Foreskin fibroblast (primary cell): ENCODE measurements at places on chromosomes 6 and 20.
A peak's percentile ranks its signal among the peaks of the same experiment; 100 is the strongest.

- DNase-seq: no peak
These were observed 255.6 kb downstream of the KHDC1L start for GRCh38 chr6:72969666-72970065.

GRCh38 chr20:44897133-44897532 lies 11.6 kb downstream of the YWHAB start:
- no peak for DNase-seq

DNA sequence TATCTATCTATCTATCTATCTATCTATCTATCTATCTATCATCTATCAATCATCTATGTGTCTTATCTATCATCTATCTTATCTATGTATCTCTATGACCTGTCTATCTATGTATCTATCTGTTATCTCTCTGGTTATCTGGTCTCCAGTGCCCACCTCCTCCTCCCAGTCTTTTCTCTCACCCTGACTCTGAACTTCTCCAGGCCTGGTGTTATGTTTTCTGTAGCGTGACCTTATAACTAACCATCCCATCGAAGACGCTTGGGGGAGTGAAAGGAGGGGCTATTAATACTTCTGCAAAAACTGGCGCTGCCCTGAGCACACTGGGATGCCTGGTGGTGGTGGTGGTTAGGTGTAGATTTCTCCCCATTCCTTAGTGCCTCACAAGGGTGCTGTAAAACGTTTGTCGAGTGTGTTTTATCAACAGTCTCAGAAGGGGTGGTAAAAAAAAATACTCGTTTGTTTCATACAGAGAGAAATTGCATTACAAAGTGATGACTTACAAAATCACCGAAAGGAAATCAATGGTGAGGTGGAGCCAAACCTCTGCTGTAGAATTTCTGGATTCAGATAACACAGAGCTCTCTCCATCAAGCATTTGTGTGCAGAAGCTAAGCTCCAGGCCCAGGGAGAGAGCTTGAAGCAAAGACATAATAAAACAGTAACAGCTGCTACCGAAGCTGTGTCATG lies 156.2 kb downstream of the BCAS1 start:
- no peak for DNase-seq

DNA sequence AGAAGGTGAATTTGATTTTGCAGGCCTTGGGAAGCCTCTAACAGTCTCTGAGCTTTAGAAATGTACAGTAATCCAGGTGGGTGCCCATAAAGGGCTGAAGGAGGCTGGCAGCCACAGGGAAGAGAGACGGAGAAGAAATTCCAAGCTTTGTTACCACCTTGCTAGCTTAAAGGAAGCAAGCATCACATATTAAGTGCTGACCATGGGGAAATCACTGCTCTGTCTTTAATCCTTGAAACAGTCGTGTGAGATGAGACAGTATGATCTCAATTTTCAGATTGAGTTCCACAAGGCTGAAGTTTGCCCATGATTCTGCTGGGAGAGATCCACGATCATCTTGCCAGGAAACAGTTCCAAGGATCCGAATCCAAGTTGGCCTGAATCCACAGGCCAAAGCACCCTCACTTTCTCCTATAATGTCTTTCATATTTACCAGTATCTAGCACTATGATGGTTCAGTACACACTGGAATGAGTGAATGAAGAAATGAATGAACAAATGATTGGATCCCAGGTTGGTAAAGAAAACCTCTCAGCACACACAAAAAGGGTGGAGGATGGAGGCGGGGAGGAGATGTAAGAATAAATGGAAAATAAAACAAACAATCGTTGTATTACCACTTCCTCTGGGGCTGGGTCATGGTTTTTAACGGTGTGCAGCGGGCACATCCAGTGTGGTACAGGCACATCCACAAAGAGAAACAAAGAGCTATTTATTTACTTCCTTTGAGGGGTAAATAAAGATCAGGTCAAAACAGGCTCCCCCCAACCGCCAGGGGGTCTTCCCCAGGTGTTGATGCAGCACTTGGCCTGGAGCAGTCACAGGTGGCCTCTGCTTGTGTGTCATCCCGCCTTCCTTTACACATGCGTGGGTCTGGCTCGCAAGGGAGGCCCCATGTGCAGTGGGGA lies 28.2 kb upstream of the TAF8 start:
- DNase-seq: peak; percentile 55

DNA sequence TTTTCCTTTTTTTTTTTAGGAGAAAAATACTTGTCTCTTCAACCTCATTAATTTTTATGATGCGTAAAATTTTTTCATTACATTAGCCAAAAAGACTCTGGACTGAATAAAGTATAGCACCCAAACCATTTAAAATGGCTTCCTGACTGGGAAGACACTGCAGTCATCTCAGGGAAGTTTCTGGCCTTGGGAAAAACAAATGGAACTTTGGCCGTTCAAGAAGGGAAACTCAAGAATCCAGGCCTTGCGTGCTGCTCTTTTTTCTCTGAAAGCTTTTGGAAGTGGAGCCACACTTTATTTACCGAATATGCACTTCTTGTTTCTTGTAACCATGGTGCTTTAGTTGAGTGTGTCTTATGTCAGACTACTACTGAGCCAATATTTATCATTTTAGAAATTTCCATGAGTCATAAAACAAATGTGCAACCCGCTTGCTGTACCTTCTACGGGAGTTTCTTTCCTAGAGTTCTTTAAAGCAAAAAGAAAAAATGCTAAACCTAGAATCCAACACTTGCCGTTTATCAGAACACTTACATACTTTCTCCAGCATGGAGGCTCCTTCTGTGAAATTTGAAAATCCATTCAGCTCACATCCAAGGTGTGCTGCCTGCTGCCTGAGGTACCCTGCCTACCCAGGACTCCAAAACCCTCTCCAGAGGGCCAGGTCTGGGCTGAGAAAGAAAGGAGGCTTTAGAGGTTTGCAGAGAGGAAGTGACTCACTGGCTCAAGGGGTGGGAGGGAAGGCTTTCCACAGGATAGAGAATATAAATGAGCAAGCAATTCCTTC lies 11.5 kb upstream of the DSTN start:
- peak; percentile 73 for DNase-seq

- DNase-seq: no peak
These were observed 1.6 kb upstream of the CEBPB start for GRCh38 chr20:50188879-50189680.
